Activated T-cell treated with anti-CD3 and anti-CD28 coated beads, Interleukin-2, amount 50 U/mL, for 48 hours (primary cell): ENCODE measurements at places on chromosomes 5 and 9.

DNA sequence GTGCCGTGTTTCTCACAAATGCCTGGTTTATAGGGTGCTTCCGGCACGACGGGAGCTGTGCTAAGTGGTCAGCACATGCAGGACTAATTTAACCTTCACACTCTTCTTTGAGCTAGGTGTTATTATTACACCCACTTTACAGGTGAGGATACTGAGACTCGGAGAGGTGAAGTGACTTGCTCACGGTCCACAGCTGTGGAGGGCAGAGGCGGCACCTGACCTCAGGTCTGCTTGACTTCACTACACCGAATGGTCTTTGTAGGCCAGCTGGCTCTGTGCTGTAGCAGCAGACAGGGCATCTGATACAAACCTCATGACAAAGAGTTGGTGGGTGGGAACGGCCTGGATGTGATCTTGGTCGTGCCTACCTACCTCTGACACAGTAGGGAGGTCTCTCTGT lies 102.0 kb upstream of the BOD1 start:
- DNase-seq = no peak

DNA sequence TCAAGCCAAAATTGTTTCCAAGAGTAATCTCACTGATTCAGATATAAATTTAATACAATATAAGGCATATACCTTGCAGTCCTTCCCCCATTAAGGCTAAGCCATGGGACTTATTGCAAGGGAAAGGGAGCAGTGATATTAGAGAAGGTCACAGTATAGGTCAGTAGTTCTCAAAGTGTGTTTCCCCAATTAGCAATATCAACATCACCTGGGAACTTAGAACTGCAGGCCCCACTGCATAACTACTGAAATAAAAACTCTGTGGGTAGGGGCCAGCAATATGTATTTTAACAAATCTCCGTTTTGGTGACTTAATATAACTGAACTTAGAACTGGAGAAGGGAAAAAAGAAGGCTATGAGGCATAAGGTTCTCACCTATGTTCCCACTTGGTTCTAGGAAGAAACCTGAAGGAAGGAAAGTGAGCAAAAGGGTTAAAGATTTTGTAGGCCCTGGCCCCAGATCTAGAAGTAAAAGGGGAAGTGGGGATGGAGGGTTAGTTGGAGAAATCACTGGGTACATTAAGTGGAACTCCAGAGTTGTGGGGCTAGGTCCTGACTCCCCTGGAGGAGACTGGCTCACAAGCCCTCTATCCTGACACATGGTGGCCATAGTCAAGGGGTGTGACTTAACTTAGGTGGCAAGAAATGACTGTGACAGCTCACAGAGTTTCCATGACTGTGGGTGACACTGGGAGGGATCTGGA lies 40.7 kb downstream of the WDR36 start:
- DNase-seq = no peak

- peak; percentile 51 for DNase-seq
Measured at GRCh38 chr5:126869005-126869451, 92.1 kb downstream of the LMNB1 start.

DNA sequence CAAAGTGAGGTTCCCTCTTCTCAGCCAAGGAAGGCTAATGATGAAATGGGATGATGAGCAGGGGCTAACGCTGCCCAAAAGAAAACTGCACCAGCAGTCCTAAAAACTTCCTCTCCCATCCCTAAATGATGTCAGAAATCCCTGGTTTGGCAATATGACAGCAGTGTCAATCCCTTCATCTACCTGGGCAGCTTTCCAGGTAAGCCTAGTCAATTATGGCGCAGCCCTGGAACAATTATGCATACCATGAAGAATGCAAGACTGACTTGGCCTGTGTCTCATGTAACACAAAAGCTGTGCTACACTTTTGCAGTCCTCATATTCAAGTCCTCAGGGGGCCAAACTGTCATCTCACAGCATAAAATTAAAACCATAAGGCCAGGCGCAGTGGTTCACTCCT lies 7.0 kb downstream of the DMGDH start:
- DNase-seq = no peak

DNA sequence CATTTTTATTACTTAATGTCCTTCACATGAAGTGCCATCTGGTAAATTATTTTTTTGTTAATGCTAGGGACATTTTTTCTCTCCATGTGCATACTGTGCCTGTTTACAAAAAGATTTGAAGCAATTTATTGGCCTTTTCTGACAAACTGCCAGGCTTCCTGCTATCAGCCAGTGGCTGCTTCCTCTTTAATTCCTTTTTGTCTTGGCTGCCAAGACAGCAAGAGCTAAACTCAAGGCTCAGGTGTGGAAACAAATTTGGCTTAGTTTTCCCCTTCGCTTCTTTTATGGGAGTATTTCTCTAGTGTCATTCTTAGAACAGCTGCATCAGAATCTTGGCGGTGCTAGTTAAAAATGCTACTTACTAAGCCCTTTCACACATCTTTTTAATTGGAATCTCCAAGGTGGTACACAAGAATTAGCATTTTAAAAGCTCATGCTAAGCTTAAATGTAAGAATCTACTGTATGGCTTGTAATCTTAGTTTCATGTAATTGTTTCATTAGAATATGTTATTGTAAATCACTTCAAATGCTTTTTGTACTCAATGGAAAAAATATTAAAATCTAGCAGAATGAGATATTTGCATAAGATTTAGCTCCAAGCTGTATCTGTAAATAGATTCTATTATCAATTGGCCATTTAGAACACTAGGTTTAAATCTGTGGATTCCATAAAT lies 134.2 kb upstream of the RASGRF2 start:
- no peak for DNase-seq

DNA sequence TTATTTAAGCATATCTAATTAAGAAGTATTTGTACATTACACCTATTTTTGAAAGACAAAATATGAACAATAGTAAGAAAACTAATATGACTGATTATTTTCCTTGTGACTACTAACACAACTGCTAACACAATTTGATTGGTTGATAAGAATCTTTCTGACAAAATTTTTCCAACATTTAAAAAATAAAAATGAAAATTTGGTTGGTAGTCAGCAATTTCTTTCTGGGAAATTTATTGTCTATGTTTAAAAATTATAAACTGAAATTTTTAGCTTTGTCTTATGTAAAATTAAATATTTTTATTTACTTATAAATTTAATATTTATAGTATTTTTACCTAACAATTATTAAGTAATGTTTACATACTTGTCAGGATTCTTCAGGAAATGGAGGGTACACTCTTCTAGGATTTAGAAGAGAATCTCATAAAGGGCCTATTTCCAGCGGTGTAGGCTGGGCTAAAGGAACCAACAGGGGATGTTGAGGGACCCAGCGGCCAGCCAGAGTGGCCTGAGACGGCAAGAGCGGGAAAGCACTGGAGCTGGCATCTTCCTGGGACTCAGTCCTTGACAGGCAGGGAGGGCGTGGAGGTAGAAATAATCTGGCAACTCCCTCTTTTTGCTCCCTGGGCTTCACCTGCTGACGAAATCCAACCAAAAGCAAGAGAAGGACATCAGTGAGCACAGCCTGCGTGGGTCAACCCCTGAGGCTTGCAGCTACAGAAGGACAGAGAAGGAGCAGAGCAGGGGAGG lies 14.7 kb upstream of the FAM120A start:
- no peak for DNase-seq

- no peak for DNase-seq
Measured at GRCh38 chr5:72509401-72509800, 2.2 kb upstream of the ZNF366 start.
